ENCODE measurements at places on chromosomes 3 and 15.

DNA sequence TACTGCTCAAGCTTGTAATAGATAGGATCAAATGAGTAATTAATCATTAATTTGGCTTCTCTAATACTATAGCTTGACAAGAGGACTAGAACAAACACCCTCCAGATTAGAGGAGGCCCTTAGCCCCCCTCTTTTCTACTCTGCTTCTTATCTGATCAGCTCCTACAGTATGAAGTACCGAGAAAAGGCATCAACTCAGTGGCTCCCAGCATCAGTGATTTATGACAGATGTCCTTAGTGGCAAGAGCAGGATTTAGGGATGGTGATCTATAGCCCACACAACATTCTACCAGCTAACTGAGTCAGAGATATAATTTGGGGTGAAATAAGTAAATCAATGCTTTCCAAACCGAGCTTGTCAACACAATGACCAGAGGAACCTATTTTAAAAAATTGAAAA, 541.1 kb downstream of the NLGN1 start:
- H3K36me3 ChIP-seq = no peaks in the 10 kb centered on the region
- H3K27ac ChIP-seq = no peak overlapping the region
- H3K4me3 ChIP-seq = no peak overlapping the region
- DNase-seq = no peak
- H3K27me3 ChIP-seq = no peaks in the 10 kb centered on the region

- no peak overlapping the region for H3K27ac ChIP-seq
- no peak overlapping the region for H3K4me3 ChIP-seq
- DNase-seq = no peak
- peaks cover 7% of the 10 kb centered on the region for H3K4me1 ChIP-seq
Observed at GRCh38 chr3:175274474-175275218, 415.5 kb downstream of the NAALADL2 start.

GRCh38 chr3:185881926-185882325, 55.9 kb downstream of the TRA2B start:
- no peaks in the 10 kb centered on the region for H3K36me3 ChIP-seq
- no peaks in the 10 kb centered on the region for H3K27me3 ChIP-seq
- H3K27ac ChIP-seq = no peak overlapping the region
- H3K4me3 ChIP-seq = no peak overlapping the region
- H3K4me1 ChIP-seq = no peaks in the 10 kb centered on the region
- no peak for DNase-seq

- H3K27me3 ChIP-seq = no peaks in the 10 kb centered on the region
- H3K27ac ChIP-seq = peak overlapping the region; percentile 13
- H3K4me1 ChIP-seq = peaks cover 9% of the 10 kb centered on the region
- DNase-seq = no peak
- no peaks in the 10 kb centered on the region for H3K36me3 ChIP-seq
Observed at GRCh38 chr15:95326431-95327182, 1003.9 kb upstream of the NR2F2 start.

- peaks cover 8% of the 10 kb centered on the region for H3K36me3 ChIP-seq
- H3K4me1 ChIP-seq = no peaks in the 10 kb centered on the region
Observed at GRCh38 chr3:184953401-184953800, 141.4 kb downstream of the VPS8 start.

DNA sequence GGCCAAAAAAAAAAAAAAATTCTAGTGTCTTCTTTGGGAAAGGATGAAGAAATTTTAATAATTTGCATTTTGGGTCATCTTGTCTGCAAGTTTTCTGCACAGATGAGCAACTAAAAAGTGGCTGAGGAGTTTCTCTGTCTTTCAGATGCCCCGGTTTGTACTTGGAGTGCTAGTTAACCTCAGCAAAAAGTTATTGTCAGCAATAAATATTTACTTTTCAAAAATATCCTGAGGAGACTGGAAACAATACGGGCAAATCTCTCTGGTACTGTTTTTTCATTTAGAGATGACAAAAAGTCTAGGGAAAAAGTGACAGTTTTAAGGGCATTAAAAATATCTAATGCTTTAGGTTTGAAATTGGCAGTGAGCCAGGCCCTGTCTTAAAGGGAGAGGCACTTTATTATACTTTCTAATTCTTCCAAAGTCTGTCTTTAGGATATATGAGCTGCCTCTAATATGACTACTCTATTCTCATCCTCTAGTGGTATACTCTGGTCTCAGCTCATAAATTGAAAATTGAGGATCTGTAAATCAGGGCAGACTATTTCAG, 436.0 kb upstream of the NR2F2 start:
- DNase-seq = no peak
- no peaks in the 10 kb centered on the region for H3K36me3 ChIP-seq
- no peak overlapping the region for H3K4me3 ChIP-seq
- no peak overlapping the region for H3K27ac ChIP-seq
- H3K27me3 ChIP-seq = no peaks in the 10 kb centered on the region
- H3K4me1 ChIP-seq = no peaks in the 10 kb centered on the region

DNA sequence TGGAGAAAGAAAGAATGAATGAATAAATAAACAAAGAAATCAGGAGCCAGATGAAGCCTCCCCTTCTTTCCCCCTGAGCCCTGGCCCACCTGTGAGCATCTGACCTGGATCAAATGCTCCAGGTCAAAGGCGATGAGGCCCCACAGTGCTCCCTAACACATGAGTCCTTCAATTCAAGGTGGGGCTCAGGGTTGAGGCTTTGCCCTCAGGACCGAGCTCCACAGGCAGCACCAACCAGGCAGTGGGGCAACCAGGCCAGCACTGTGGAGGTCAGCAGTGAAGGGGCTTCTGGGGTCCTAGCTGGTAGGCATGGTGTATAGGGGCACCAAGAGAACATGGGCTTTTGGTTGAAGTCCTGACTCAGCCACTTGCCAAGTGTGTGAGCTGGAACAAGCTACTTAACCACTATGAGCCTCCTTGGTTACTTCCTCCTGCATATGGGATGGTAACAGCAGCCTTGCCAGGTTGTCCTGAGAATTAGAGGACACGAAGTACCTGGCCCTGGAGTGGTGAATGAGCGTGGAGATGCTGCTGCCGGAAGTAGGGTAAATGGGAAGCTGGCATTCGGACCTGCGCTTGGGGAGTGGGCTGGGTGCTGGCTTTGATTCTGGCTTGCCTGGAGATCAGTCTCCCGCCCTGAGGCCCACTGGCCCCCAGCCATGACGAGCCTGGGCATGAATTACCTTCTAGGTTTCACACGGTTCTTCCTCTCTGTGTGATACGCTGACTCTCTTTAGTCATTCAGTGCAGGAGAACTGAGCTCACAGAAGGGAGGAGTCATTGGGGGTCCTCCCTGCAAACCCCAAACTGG, 10.0 kb upstream of the PAQR5 start:
- no peak overlapping the region for H3K27ac ChIP-seq
- DNase-seq = no peak
- no peaks in the 10 kb centered on the region for H3K36me3 ChIP-seq
- no peaks in the 10 kb centered on the region for H3K4me1 ChIP-seq

DNA sequence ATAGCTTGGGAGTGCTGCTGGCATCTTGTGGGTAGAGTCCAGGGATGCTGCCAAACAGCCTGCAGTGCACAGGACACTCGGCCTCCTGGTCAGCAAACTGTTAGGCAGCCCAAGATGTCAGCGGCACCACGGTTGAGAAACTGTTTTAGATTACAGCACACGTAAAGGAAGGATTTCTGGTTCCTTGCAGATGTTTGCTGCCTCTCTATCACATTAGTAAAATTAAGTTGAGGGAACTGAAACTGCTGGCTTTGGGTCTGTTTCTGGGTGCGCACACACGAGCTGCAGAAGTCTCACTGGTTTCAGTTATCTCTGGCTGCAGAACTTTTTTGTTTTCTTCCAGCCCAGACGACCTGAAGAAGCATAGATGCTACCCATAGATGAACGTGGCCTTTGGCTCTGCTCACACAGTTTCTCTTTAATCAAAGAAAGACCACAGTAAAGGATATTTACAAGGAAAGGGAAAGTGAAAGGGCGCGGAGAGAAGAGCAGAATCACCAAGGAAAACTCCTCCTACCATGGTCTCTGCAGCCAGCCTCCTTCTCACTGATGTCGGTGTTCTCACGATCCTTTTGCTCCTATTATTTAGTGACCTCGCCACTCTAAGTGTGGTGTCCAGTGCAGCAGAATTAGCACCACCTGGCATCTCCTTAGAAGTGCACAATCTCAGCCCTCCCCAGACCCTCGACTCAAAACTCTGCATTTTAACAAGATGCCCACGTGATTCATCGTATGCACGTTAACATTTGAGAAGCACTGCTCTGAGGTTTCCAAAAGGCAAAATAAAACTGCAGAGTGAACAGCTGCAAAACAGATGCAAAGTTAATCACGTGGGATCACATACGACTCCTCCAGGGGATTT, 50.6 kb upstream of the AKAP13 start:
- peak overlapping the region; percentile 75 for H3K4me3 ChIP-seq
- H3K4me1 ChIP-seq = peaks cover 19% of the 10 kb centered on the region
- H3K27me3 ChIP-seq = no peaks in the 10 kb centered on the region
- H3K27ac ChIP-seq = peak overlapping the region; percentile 66
- DNase-seq = no peak

GRCh38 chr15:68819495-68820294, 1.0 kb downstream of the ANP32A start:
- H3K27me3 ChIP-seq = no peaks in the 10 kb centered on the region
- peak overlapping the region; percentile 98 for H3K4me3 ChIP-seq
- H3K4me1 ChIP-seq = peaks cover 23% of the 10 kb centered on the region
- H3K27ac ChIP-seq = peak overlapping the region; percentile 96

DNA sequence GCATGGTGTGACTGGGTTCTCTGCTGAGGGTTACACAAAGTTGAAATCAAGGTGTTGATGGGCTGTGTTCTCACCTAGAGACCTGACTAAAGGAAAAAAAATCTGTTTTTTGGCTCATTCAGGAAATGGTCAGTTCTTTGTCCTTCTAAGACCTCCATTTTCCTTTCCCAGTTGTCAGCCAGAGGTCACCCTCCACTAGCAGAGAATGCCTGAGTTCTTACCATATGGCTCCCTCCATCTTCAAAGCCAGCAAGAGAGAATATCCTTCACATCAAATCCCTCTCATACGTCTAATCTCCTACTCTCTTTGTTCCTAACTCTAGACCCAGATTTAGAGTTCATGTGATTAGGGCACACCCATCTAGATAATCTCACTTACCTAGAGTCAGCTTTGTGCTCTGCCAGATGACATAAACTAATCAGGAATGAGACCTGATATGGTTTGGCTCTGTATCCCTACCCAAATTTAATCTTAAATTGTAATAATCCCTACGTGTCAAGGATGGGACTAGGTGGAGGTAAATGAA, 19.4 kb downstream of the ANKRD28 start:
- H3K27ac ChIP-seq = no peak overlapping the region
- no peak overlapping the region for H3K4me3 ChIP-seq
- no peaks in the 10 kb centered on the region for H3K27me3 ChIP-seq

DNA sequence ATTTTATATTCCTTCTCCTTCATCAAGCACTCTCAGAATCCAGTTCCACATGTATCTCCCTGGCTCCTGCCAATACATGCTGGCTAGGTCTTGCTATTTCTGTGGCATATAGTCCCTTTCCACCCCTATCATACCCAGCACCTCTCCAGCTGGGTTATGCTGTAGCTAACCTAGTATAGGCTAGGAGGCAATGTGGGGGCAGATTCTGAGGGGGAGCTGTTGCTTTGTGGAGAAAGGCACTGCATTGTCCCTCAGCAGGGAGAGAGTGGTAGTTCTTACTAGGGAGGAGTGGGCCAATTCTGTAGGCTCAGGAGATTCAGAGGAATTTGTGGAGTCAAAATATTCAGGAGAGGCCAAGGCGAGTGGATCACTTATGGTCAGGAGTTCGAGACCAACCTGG, 39.4 kb upstream of the UBL7 start:
- no peak for DNase-seq
- no peaks in the 10 kb centered on the region for H3K27me3 ChIP-seq
- no peaks in the 10 kb centered on the region for H3K4me1 ChIP-seq

GRCh38 chr3:29348316-29348715, 67.4 kb downstream of the RBMS3 start:
- H3K36me3 ChIP-seq = no peaks in the 10 kb centered on the region
- H3K4me3 ChIP-seq = no peak overlapping the region
- H3K27me3 ChIP-seq = no peaks in the 10 kb centered on the region
- H3K4me1 ChIP-seq = peaks cover 26% of the 10 kb centered on the region

DNA sequence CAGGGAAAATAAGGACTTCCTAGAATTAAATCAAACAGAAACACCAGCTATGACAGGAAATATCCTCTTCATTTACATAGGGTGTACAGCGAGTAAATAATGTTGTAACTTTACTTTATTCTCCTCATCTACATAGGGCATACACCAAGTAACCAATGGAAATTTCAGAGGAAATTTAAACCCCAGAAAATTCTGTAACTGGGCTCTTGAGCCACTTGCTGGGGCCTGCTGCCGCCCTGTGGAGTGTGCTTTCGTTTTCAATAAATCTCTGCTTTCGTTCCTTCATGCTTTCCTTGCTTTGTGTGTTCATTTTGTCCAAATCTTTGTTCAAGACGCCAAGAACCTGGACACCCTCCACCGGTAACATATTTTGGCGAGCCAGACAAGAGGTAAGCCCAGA, 990.4 kb upstream of the CADM2 start:
- H3K27ac ChIP-seq = no peak overlapping the region
- H3K4me1 ChIP-seq = no peaks in the 10 kb centered on the region
- H3K27me3 ChIP-seq = no peaks in the 10 kb centered on the region
- H3K4me3 ChIP-seq = no peak overlapping the region
- no peak for DNase-seq

- H3K27me3 ChIP-seq = no peaks in the 10 kb centered on the region
- no peaks in the 10 kb centered on the region for H3K36me3 ChIP-seq
- no peaks in the 10 kb centered on the region for H3K4me1 ChIP-seq
- no peak overlapping the region for H3K4me3 ChIP-seq
Observed at GRCh38 chr3:19190602-19191001, 42.3 kb downstream of the KCNH8 start.

- H3K4me1 ChIP-seq = peaks cover 26% of the 10 kb centered on the region
- peak; percentile 24 for DNase-seq
- no peaks in the 10 kb centered on the region for H3K27me3 ChIP-seq
- H3K4me3 ChIP-seq = peak overlapping the region; percentile 76
- H3K27ac ChIP-seq = peak overlapping the region; percentile 91
- no peaks in the 10 kb centered on the region for H3K36me3 ChIP-seq
Observed at GRCh38 chr3:126287536-126288241, 69.5 kb downstream of the KLF15 start.

GRCh38 chr15:56425976-56426375, 39.0 kb downstream of the MNS1 start:
- H3K27ac ChIP-seq = no peak overlapping the region
- H3K4me1 ChIP-seq = no peaks in the 10 kb centered on the region
- DNase-seq = no peak
- no peak overlapping the region for H3K4me3 ChIP-seq
- H3K27me3 ChIP-seq = no peaks in the 10 kb centered on the region

- H3K4me1 ChIP-seq = peaks cover 3% of the 10 kb centered on the region
- no peak for DNase-seq
- H3K27ac ChIP-seq = no peak overlapping the region
- H3K36me3 ChIP-seq = peaks cover 15% of the 10 kb centered on the region
- no peak overlapping the region for H3K4me3 ChIP-seq
Observed at GRCh38 chr3:58414538-58415197, 19.0 kb downstream of the PDHB start.

GRCh38 chr3:172376881-172377280, 71.4 kb downstream of the GHSR start:
- peaks cover 21% of the 10 kb centered on the region for H3K36me3 ChIP-seq
- H3K4me3 ChIP-seq = no peak overlapping the region
- no peaks in the 10 kb centered on the region for H3K27me3 ChIP-seq
- no peaks in the 10 kb centered on the region for H3K4me1 ChIP-seq
- DNase-seq = no peak
- H3K27ac ChIP-seq = no peak overlapping the region
